ENCODE measurements at places on chromosomes 12 and 14.
A peak's percentile ranks its signal among the peaks of the same experiment; 100 is the strongest.

GRCh38 chr12:14989790-14990189 is 16.9 kb downstream of the PDE6H start:
- no peak for DNase-seq

GRCh38 chr14:47389535-47389934 is 285.9 kb downstream of the MDGA2 start:
- DNase-seq: no peak

GRCh38 chr14:92385561-92385960 is 62.6 kb downstream of the SLC24A4 start:
- DNase-seq: no peak

DNA sequence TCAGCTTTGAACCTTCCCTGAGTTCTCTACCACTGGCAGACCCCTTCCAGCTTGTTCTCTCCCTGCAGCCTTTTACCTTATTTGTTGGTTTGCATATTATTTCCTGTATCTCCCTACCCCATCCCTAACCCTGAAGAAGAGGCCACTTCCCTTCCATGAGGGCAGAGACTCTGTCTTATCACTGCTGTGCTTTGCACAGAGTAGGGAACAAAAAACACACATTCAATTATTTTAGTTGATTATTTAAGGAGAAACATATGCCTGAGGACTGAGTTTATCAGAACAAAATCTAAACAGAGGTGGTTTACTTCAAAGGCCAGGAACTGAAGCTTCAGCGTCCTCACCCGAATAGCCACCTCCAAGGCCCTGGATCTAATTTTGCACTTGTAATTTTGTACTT is 111.7 kb upstream of the RFLNA start:
- DNase-seq: no peak

- DNase-seq: no peak
Measured at GRCh38 chr12:118866346-118866745, 115.0 kb upstream of the SRRM4 start.

- DNase-seq: no peak
Measured at GRCh38 chr14:96268431-96269358, 12.7 kb downstream of the BDKRB1 start.

- DNase-seq: no peak
Measured at GRCh38 chr14:100392356-100392755, 69.2 kb downstream of the SLC25A47 start.

DNA sequence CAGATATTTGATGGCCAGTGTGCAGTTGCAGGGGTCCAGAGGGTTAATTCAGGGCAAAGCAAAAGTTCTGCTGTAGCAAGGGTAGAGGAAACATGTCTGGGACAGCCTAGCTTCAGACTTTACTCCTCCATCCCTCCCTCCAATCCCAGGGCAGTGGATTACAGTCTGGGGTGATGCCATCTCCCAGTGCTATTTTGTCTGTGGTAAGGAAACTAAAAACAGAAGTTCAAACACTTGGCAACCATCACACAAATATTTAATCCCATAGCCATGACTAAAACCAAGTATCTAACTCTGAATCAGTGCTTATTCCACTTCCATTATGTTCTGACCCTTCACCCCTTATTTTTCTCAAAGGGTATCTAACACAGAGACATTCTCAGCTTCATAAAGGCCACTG is 61.8 kb downstream of the PIK3C2G start:
- no peak for DNase-seq

GRCh38 chr14:74563586-74564159 is 48.4 kb downstream of the LTBP2 start:
- DNase-seq: no peak

- DNase-seq: no peak
Measured at GRCh38 chr14:30193101-30193500, 265.5 kb upstream of the PRKD1 start.

- DNase-seq: no peak
Measured at GRCh38 chr12:75976113-75976512, 55.5 kb downstream of the PHLDA1 start.

DNA sequence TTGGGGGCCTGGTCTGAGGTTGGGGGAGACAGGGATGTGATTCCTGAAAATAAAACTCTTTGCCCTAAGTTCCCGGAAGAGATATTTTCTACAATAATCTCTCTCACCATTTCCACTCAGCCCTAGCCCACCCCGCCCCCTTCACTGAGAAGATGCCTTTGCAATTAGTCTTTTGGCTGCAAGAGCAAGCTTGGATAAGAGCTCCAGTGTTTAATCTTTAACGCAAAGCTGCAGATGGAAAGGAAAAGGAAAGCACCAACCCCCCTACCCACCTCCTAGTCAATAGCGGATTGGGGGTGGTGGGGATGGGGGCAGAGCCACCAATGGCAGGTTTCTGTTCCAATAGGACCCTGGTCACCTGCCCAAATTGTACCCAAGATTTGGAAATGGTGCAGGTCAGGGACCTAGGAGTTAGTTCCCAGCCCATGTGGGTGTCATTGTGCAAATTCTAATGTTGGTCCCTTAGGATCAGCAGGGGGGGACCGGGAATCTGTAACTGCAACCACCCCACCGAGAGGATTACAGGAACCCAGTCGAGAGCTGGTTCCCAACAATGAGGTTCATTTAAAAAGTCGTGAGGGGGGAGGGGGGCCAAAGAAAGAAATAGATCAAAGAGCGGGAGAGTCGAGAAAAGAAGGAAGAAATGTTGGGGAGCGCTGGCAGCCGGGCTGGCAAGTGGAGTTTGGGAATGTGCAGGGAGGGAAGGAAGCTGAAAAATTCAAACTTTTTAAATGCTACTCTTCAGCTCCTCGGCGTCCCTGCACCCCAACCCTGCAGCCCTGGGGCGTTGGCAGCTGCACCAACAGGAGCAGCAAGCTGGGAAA is 1.6 kb downstream of the ZFP36L1 start:
- DNase-seq: no peak

DNA sequence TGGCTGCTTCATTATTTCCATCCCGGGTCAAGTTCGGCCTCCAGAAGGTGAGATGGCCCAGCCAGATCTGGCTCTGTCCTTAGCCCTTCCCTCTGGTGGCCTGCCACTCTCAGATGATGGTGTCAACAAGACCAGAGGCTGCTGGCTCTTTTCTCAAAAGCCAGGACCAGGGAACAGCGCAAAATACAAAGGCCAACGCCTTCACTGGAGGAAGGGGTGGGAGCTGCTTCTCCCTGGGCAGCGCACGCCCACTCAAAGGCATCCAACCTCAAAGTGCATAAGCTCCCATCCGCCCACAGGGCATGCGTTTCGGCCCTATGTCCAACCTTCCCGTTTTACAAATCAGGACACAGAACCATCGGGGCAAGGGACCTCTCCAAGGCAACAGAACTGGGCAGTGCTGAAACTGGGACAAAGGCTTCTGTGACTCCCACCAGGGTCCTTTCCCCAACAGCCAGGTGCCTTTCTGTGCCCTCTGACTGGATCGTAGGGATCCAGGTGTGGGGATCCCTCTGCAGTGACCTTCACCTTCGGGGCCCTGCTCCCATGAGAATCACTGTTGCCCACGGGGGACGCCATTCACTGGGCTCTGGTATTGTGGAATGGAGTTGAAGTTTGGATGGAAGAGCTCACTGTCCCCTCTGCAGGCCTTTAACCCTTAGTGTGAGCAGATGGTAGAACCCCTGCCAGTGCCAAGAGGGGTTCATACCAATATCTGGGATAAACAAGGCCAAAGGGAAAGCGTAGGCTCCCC is 76.8 kb downstream of the NINJ2 start:
- DNase-seq: no peak

DNA sequence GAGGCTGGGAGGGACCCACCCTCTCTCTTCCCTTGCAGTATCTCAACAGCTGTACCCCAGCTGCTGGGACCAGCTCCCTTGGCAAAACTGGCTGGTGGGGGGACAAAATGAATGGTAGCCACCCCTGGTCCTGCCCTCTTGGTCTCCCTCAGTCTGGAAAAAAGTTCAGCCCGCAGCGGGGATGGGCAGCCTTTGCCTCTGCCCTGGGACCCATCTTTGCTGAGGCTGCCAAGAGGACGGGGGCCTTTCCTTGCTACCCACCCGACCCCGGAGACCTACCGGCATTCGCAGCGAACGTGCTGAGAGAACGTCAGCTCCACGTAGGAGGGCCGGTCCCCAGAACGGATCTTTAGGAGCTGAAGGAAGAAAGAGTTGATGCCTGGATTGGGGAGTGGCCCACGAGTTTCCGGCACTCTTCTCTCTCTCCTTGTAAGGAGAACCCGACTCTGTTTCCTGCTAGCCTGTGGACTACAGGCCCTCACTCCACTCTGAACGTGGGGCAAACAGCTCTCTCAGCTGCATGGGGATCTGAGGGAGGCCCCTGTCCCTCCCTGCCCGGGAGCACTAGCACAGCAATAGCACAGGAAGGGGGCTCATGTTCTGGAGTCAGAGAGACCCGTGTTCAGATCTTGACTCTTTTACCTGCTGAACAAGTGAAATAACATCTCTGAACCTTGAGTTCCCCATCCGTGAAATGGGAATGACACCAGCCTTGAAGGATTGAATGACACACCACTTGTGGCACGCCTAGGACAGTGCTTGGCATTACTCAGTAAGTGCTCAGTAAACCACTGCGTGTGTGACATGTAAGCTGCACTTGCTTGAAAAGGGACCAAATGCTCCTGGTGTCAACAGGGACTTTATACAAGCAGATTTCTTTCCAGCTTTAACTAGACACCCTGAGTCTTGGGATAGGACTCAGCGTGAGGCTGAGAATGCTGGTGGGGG is 6.9 kb downstream of the PGF start:
- no peak for DNase-seq

GRCh38 chr14:67285876-67286452 is 44.7 kb downstream of the PALS1 start:
- DNase-seq: peak; percentile 62

GRCh38 chr14:102131741-102132140 is 8.0 kb upstream of the WDR20 start:
- no peak for DNase-seq

DNA sequence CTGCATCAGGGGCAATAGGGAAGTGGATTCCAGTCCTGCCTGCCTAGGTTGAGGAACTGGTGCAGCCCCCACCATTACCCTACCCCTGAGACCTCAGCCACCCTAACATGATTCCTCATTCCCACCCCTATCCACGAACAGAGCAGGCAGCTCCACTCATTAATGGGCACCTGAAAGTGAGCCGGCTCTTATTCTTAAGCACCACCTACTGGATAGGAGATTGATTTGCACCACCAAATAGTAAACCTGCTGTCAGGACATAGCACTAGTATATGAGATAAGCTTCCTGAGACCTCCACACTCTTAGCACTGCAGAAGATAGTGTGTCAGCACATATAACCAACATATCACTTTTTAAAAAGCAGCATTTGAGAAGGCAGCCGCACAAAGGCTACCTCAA is 573.2 kb downstream of the SOX5 start:
- DNase-seq: no peak

DNA sequence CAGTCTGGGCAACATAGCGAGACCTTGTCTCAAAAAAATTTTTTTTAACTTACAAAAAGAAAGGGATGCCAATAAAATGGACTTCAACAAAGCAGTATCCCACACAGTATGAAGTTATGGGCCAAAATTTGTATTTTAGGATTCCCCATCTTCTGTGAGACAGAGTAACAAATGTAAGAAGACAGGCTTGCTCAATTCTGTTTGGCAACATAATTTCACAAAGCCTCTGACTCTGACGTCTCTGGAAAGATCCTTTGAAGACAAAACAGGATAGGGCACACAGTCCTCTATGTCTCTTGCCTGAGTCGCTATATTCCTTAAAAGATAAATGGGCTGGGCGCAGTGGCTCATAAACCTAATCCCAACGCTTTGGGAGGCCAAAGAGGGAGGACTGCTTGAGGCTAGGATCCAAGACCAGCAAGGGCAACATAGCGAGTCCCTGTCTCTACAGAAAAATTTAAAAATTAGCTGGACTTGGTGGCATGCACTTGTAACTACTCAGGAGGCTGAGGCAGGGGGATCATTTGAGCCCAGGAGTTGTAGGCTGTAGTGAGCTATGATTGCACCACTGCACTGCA is 1.1 kb upstream of the HOMEZ start:
- no peak for DNase-seq

GRCh38 chr14:67418401-67419191 is 6.6 kb upstream of the PLEK2 start:
- DNase-seq: no peak

DNA sequence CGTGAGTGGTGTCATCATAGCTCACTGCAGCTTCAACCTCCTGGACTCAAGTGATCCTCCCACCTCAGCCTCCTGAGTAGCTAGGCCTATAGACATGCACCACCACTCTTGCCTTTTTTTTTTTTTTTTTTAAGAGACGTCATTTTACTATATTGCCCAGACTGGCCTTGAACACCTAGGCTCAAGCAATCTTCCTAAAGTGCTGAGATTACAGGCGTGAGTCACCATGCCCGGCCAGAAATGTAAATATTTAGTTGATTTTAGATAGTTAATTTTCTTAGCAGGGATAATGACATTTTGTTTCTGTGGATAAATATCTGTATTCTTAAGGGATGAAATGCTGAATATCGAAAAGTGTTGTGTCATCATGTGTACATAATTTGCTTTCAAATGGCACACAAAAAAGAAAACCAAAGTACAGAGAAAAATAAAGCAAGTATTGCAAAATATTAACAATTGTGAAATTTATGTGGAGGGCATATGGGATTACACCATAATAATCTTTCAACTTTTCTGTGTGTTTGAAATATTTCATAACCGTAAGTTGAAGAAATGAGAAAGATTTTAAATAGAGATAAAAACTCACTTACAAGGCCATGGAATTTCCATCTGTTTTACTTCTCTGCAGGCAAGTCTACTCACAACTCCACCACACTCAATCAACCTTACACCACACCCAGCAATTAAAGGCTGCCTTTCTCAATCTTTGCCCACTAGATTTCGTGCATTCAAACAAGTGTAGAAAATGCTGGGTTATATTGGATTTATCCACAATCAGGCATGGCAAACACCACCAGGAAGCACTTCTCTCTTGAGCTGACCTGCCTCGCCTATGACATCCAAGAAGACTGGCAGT is 93.7 kb downstream of the SPTSSA start:
- no peak for DNase-seq

DNA sequence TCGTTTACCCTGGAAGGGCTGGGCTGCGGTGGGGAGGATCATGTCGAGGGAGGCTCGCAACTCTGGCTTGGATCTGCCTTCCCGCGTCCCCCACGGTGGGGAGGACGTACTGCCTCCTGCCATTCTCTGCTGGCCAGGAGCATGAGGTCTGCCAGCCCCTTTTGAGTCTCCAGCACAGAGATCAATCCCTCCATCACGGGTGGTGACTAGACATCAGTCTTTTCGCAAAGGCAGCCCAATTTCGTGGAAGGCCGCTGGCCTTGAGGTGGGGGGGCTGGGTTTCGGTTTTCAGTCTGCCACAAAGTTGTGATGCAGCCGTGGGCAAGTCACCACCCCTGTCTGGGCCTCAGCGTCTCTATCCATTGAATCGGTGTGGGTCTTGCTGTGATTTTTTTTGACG is 62.2 kb downstream of the PRMT8 start:
- DNase-seq: no peak

DNA sequence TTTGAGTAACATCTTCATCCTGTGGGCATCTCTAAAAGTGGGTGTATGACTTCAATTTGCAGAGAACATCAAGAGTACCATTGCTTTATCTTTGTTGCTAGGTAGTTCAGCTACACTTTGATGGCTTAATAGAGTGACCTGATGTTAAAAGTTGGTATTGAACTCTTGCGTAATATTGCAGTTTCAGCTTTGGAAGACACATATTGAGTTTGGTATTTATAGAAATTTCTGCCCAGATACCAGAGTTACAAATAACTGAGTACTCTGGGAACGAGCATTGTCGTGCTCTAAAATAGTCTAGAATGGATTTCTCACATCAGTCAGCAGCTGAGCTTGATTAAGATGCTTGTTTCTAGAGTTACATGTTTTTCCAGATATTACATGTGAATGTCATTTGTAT is 24.8 kb upstream of the AKAP5 start:
- DNase-seq: no peak

GRCh38 chr12:111788178-111788654 is 21.5 kb downstream of the ALDH2 start:
- no peak for DNase-seq

GRCh38 chr14:105199093-105199492 is 18.0 kb upstream of the NUDT14 start:
- no peak for DNase-seq

Measured in NCI-H1105 treated with DMSO at 0.1 percent for 48 hours (cell line).